OCI-LY7 (cell line): ENCODE measurements at places on chromosomes 5 and 9. TPM values are rescaled to one million over a fixed set of nuclear protein-coding genes. Genes with fewer than 3 reads are reported as not detected.

DNA sequence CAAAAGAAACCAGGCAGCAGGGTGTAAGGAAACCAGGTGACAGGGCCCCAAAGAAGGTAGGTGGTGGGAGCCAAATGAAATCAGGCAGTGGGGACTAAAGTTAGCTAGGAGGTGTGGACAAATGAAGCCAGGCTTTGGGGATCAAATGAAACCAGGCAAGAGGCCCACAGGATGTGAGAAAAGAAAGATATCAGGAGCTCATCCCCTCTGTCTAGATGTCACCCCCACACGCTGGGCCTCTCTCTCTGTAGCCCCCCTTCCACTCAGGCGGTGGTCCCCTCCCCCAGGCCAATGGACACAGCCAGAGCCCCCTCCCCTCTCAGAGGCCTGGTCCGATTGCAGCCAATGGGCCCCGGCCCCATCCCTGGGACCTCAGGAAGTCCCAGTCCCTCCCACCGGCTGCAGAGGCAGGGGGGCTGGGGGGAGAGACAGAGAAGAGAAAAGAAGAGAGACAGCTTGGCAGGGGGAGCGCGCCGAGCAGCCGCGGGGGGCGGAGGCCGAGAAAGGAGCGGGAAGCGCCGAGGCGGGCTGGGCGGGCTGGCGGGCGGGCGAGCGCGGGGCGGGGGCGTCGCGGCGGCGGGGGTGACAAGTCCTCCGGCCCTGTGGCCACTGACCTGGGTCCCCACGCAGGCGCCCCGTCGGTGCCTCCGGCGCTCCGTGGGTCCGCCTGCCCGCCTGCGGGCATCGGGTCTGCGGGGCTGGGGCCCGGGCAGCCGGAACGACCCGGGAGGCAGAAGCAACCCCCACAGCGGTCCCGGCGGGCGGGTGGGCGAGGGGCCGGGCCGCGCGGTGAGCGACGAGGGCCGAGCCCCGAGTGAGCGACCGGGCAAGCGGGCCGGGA lies 11.9 kb downstream of the CNTFR start:
- DNase-seq = no peak

DNA sequence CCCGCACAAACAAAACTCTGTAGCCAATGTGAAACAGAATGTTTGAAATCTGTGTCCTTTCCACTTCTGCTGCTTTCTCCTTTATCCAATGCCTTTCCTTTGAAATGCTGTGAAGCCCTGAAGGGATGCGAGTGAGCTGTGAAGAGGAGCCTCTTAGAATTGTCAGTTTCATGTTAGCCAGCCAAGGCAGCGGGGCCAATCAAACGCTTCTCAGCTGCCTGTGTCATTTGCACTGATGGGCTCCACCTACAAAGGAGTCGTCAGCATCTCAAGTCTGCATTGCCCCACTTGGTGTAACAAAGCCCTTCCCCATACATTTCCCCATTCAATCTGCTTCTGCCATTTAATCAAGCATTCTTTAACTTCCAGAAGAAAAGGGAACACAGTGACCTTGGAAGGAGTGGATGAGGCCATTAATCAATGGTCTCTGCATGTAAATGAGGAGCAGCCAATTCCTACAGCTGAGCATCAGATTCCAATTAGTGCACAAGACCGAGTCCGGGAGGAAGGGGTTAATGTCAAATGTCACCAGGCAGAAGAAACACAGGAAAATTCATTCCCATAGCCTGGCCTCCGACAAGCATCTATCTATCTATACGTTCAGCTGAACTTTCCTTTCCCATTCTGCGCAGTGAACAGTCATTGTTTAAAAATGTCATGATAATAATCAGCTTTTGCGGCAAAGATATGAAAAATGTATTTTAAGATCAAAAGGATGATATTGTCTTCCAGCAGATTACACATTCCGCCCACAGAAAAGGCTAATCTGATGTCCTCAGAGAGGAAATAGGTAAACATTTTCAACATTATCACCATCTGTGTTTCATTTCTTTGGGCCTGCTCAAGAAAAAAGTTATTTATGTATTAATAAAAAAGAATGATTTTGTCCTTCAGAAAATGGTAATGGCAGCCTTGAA lies 154.6 kb downstream of the FSTL4 start:
- DNase-seq = no peak

DNA sequence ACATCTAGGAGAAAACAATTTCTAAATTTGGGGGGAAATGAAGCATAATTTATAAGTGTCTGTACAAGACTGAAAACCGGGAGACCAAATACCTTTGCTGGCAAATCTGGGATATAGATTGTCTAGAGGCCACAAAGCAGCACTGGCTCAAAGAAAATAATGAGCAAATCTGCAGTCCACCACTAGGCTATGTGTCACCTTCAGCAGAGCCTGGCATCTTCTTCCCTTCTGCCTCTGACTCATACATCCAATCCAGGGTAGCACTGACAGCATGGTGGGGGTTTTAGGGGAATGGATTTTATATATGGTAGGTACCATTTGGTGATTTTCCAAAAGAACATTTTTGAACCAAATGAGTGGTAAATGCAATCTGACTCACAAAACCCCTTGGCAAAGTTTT lies 12.8 kb downstream of the FAM81B start:
- DNase-seq = no peak

- DNase-seq = no peak
Measured at GRCh38 chr5:124000538-124000937, 488.6 kb downstream of the CSNK1G3 start.

DNA sequence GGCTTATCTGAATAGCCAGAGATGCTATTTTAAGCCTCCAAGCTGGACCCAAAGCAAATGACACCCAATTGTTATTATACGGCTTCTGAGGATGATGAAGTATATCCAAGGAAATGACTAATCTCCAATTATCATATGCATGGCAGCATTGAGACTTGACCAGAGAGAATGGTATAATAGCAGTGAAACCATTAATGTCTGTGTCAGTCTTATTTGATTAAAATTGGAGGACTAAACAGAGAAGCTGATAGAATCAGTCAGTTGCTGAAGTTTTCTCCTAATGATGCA lies 200.5 kb downstream of the EFNA5 start:
- DNase-seq = no peak

GRCh38 chr9:105290418-105290817 lies 46.0 kb downstream of the SLC44A1 start:
- no peak for DNase-seq

- peak; percentile 26 for DNase-seq
Measured at GRCh38 chr5:142015781-142016533, 3.1 kb upstream of the GNPDA1 start.

GRCh38 chr9:88923092-88923491 lies 68.2 kb upstream of the S1PR3 start:
- peak; percentile 42 for DNase-seq

DNA sequence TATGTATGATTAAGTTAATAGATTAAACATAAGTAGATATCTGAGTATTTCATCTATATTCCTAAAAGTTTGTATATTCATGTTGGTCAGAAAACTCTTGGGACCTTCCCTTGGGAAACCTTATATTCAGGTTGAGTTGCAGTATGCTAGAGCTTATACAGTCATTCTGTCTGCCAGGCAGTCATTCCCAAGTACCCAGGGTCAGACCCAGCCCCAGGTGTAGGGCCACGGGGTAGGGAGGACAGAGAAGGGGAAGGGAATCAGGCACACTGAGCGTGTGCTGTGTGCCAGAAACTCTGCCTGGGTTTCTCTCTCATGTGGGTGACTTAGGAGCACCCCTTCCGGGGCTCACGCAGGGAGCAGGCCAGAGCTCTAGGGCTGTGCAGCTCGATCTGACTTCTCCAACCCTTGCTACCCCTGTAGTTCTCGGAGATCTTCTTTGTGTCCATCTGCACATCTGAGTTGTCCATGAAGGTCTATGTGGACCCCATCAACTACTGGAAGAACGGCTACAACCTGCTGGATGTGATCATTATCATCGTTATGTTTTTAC lies 28.2 kb downstream of the CATSPER3 start:
- no peak for DNase-seq

GRCh38 chr5:176425138-176425537 lies 8.8 kb upstream of the CLTB start:
- DNase-seq = no peak

DNA sequence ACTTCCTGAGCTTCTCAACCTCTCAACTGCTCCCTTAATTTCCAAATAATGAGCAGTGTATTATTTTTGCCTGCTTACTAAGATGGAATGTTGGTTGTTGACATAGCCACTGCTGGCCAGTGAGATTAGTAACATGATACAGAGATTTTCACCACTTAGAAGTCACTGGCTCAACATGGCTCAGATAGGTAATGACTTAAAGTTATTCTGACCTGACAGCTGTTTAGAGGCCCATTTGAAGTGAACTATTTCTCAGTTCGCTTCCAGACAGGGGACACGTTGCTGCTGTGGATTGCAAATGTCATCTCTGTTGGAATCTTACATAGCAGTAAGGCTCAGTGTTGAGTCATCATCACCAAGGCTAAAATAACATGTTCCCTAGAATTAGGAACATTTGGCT lies 490.2 kb downstream of the TLE4 start:
- DNase-seq = no peak

GRCh38 chr5:91521334-91521733 lies 138.2 kb upstream of the ARRDC3 start:
- DNase-seq = no peak

DNA sequence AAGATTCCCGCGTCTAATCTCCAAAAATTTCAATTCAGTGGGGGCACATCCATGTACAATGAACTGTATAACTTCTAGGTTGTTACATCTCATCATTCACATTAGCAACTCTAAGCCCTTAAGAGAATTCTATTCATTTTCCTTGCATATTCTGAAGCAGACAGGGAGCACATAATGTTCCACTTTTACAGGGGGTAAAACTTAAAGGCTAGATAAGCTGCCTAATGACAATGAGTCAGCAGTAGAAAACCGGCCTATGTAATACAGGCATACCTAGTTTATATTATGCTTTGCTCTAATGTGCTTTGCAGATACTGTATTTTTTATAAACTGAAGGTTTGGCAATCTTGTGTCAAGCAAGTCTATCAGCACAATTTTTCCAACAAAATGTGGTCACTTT lies 40.4 kb downstream of the PTAR1 start:
- DNase-seq = no peak

DNA sequence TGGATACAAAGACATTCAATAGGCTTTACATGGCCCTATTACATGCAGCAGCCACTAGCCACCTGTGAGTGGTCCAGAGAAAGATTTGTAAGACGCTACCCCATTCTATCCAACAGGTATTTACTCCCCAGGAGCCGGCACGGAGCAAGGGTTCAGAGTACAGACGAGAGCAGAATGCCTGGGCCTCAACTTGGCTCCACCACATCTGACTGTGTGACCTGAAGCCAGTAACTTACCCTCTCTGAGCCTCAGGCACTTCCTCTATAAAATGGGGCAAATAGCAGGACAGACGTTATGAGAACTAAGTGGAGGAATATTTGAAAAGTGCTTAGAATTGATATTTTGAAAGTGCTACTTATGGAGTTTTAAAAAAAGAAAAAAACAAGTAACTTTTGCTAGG lies 100.0 kb downstream of the TLE1 start:
- DNase-seq = no peak

- no peak for DNase-seq
Measured at GRCh38 chr9:87569008-87569509, 71.4 kb downstream of the DAPK1 start.

GRCh38 chr5:41335596-41336181 lies 122.4 kb upstream of the C6 start:
- DNase-seq = no peak

- no peak for DNase-seq
Measured at GRCh38 chr5:84227236-84227635, 157.4 kb downstream of the EDIL3 start.

DNA sequence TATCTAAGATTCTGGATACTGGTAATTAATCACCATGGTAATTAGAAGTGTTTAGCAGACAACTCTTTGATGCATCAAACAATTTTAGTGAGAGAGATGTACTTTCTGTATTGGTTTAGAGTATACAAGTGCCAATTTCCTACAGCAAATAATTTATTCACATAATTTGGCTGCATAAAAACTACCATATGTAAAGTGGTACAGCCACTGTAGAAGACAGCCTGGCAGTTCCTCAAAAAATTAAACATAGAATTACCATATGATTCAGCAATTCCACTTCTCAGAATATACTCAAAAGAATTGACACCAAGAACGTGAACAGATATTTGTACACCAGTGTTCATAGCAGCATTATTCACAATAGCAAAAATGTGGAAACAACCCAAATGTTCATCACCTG lies 36.2 kb downstream of the PHAX start:
- no peak for DNase-seq

The IRF1 gene
- 24.8 and 32.3 TPM in 2 replicates for total RNA-seq

The GNE gene
- total RNA-seq = 27.7 and 28.4 TPM in 2 replicates

The GGTA1 gene
- total RNA-seq = not detected in 2 replicates

The NMUR2 gene
- not detected in 2 replicates for total RNA-seq

The TXNDC8 gene
- total RNA-seq = not detected in 2 replicates

The TSSK1B gene
- total RNA-seq = not detected in 2 replicates
